IPS DF 6.9 (cell line): ENCODE measurements at places on chromosomes 7 and 10.

DNA sequence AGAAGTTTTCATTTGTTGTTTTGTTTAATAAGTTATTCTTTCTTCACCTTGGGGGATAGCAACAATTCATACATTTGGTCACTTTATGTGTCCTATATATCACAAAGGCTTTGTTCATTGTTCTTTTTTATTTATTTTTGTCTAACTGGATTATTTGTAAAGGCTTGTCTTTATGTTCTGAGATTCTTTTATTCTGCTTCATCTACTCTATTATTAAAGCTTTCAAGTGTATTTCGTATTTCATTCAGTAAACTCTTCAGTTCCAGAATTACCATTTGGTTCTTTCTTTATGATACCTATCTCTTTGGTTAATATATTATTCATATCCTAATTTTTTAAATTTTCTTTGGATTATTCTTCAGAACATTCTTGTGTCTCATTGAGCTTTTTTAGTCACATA lies 942.9 kb downstream of the ANKRD7 start:
- DNase-seq: no peak

DNA sequence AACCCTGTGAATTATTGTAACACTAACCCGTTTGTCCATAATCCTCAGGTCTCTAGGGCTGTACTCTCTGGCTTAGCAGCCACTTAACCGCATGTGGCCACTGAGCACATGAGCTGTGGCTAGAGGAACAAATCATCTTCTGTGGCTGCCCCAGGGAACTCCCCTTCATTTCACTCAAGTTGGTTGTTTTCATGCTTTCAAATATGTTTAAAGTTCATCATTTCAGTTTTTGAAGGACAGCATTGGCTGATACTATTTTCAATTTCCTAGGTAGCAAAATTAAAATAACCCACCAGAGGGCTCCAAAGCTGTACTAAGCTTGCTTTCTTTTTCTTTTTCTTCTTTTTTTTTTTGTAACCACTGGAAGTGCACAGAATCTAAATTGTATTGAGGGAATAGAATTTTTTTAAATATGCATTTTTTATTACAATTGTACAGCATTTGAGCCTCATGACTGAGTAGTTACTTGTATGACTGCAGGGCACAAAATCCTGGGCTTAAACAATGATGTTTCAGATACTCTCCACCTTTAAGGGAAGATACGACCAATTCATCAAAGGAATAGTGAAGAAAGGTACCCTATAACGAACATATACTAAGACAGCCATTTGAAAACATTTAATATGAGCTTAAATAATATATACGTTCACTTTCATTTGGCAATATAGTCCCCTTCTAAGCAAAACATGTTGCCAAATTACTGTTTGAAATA lies 38.6 kb downstream of the MRC1 start:
- no peak for DNase-seq

GRCh38 chr10:88960802-88961201 lies 8.2 kb upstream of the ACTA2 start:
- DNase-seq: no peak

DNA sequence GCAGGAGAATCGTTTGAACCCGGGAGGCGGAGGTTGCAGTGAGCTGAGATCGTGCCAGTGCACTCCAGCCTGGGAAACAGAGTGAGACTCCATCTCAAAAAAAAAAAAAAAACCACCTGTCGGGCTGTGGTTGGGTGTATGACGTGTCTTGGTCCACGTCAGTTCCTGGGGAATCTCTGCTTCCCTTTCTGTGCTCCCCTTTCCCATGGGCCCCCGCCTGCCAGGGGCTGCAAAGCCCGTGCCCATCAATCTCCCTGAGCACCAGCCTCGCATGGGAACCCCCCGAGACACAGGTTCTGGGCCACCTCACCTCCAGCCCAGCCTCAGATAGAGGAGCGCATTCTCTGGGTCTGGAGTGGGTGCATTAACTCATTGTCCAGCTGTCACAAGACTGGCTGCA lies 2.3 kb upstream of the SH2B2 start:
- DNase-seq: no peak

GRCh38 chr10:119667562-119668328 lies 16.6 kb downstream of the BAG3 start:
- DNase-seq: no peak

DNA sequence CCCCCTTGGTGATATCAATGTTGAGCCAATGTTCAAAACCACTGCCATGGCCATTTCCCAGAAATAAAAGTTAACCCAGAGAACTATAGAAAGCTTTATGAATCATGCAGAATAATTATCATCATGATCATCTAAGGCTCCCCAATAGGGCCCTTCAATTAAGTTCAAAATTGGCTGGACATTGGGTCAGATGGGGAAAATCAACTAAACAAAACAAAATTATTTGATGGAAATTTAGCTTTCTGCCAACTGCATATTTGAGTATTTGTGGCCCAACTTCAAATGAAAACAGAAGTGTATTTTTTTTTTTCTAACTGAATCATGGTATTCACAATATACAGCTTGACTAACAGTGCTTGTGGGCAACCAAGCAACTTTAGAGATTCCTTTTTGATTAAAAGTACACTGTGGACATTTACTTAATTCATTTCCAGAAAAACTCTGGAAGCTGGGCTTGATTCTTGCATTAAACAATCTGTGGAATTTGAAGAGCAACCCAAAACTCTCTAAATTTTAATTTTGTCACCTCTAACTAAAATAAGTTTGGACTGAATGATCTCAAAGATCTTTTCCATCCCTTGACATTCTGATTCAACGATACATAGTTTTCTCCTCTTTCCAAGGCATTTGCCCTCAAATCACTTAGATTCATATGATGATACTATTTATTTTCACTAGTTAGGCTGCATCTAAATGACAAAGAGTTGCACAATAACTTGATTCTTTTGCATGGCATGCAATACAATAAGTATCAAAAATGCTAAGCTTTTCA lies 203.2 kb downstream of the AHR start:
- DNase-seq: no peak

GRCh38 chr10:63614371-63614891 lies 93.2 kb downstream of the REEP3 start:
- no peak for DNase-seq

DNA sequence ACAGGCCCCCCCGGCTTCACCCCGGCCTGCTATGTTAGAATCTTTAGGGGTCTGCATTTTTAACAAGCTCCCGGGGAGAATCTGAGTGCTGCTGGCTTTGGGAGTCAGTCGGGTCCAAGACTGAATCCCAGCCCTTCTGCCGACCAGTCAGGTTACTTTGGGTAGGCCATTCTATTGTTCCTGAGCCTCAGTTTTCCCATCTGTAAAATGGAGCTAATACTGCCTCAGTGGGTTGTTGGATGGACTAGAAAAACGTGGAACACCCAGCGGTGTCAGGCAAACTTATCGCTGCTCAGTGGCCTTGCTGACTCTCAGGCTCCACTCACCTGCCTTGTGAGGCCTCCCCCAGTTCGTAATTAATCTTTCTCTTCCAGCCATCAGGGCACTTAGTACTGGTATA lies 11.7 kb downstream of the TBATA start:
- DNase-seq: no peak

DNA sequence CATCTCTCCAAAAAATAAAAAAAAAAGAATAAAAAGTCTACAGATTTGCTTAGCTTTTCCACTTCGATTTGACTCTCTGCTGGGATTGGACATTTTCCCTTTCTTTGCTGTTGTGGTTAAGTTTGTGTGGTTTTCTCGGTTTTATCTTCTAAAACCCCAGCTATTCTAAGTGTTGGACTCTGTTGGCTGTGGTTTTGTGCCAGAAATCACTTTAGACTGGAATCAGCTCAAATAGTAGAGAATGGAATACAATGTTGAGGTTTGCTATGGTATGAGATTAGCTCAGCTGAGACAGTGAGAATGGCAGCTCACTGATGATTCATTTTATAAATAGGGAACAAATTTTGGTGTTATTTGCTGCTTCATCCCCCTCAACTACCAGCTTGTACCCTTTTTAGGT lies 116.0 kb downstream of the BUB3 start:
- no peak for DNase-seq

DNA sequence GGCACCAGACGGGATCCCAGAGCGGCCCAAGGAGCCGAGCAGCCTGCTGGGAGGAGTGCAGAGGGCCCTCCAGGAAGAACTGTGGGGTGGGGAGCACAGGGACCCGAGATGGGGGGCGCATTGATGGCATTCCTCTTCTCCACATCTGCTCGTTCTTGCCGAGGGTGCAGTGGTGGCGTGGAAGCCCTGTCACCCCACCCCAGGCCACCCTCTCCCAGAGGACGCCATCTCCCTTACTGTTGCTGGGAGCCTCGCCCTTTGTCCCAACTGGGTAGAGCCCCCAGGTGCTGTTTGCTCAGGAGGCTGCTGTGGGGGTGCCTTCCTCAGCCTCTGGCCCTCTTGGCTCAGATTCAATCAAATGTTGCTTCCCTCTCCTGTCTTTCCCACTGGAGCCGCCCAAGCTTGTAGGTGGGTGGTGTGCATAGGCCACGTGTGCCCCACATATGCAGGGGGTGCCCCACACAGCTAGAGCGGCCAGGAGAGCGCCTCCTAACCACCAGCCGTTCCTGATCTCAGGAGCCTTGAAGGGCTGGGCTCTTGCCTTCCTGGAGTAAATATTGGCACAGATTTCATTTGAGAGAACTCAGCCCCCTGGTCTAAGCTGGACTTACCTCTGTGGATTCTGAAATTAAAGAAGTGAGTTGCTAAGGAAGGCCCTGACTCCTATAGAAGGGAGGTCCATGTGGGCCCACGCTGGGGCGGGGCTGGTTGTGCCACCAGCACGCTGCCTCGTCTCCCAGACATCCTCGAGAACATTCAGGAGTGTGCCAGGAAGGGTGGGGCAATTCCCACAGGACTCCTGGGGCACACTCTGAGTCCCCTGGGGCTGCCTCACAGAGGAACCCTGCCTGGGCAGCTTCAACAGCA lies 39.2 kb downstream of the ZNF467 start:
- DNase-seq: no peak

- no peak for DNase-seq
Observed at GRCh38 chr7:105002-105401, 87.4 kb upstream of the FAM20C start.

- DNase-seq: no peak
Observed at GRCh38 chr7:137674551-137675409, 172.0 kb downstream of the DGKI start.

DNA sequence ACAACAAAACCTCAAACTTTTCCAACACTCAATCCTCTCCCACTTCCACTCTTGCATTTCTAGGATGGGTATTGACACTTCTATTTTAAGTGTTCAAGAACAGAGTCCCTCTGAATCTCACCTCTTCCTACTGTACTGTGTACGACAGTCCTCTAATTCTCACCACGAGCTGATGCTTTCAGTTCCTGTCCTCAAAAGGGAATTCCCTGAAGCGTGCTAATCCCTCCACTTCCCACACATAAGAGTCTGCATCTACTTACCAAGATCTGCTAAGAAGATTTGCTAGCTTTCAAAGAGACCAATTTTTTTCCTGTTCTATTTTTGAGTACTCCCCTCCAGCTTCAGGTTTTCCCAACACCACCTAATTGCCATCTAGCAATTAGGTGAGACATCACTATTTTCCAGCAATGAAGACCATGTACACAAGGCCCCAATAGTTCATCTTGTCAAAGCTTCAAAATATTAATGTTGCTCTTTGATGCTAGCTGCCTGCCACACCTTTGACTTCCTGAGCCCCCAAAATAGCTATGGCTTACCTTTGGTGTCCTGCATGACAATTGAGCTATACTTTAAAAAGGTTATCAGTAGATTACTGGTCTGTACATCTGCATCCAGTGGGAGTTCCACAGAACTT lies 54.4 kb downstream of the ARMH3 start:
- no peak for DNase-seq

- DNase-seq: no peak
Observed at GRCh38 chr10:69246036-69246435, 25.9 kb downstream of the HKDC1 start.

GRCh38 chr10:82452046-82452445 lies 577.1 kb downstream of the NRG3 start:
- no peak for DNase-seq

- DNase-seq: no peak
Observed at GRCh38 chr7:159122276-159122675, 22.4 kb downstream of the VIPR2 start.
